Neural progenitor cell (in vitro differentiated cells): ENCODE measurements at places on chromosomes 13 and 19.

DNA sequence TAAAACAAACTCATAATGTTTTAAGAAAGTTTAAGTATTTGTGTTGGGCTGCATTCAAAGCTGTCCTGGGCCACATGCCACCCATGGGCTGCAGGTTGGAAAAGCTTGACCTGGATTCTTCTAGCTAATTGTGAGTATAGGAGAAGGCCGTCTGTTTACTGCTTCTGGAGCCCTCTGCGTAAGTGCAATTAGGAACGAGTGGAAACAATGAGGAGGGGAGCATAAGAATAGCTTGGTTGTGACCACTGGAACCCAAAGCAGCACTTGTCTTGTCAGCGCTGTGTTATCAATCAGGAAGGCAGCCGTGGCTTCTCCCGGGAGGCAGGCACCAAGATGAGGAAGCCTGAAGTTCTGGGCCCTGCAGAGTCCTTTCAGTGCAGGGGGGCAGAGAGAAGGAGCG is 110.4 kb upstream of the MBNL2 start:
- no peak for DNase-seq

DNA sequence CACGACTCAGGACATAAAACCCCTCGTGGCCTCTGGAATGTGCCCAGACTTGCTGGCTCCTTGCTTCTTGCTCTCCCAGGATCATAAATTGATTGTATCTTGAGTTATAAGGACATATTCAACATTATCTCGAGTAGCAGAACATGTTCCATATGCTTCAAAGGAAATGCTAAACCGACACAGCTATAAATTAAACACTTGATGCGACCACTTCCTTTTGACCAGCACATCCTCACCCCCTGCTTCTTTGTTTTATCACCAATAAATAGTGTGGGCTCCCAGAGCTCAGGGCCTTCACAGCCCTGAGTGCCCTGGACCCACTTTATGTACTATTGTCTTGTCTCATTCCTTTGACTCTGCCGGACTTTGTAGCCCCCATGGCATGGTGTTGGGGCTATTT is 157.0 kb upstream of the PABPC3 start:
- DNase-seq = no peak

- DNase-seq = no peak
Measured at GRCh38 chr19:39411081-39411831, 1.2 kb upstream of the PLEKHG2 start.

DNA sequence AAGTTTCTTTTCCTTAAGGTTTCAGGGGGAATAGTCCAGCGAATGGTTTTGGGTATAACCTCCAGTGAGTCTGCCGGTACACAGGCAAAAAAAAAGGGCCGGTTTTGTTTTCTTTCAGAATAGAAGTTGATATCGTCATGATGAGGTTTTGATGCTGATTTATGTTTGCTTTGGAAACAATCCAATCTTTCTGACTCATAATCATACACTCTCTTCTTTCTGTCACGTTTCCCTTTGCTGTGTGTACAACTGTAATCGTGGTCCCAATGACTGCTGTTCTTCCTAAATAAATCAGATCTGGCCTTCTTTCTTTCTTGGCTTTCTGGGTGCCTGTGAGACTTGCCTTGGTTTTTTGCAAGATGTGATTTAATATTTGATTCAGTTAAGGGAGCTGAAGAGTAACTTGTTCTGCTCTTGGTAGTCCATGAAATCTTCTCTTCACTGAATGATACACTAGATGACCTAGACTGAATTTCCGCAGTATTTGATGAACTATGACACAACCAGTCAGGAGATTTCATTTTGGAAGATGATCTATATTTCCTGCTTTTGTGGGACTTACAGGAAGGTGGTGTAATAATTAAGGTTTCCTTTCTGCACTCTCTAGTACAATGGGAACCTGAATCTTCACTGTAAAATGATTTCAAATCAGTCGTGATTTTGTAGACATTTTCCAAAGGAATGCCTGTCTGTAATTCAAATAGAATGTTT is 34.9 kb upstream of the METTL21C start:
- DNase-seq = no peak

DNA sequence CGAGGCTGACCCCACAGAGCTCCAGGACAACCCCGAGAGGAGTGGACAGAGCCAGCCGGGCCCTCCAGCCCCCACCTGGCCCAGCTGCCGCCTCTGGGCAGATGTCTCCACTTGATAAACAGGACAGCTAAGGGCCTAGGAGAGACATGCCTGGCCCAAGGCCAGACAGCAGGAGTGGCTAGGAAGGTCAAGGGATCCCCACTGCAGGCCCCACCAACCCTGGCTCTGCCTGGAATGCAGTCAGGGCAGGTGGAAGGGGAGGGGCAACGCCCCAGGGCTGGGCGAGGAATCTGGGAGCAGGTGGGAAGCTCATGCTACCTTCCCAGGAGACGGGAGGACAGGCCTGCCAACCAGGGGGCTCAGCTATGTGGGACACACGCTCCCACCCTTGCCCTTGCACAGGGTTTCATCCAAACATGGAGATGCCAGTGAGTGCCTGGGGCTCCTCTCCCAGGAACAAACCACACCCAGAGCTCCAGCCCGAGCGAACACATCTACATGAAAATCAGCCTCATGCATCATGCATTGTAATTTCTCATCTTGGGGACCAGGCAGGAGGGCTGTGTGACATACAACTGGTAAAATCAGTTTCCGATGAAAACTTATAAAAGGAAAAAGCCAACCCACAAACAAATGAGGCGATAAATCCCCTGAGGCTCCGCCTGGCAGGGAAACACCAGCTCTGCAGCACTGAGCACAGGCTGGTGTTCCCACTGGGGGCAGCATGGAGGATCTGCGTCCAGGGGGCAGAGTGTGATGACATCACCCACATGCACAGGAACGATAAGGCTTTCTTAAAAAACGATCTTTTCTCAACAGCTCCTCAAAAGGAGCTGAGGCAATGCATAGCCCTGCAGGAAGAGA is 25.0 kb downstream of the SH3GL1 start:
- DNase-seq = peak; percentile 74

GRCh38 chr13:80612804-80613203 is 271.9 kb upstream of the SPRY2 start:
- peak; percentile 10 for DNase-seq

- DNase-seq = no peak
Measured at GRCh38 chr19:34391813-34392212, 12.4 kb upstream of the PDCD2L start.

GRCh38 chr13:40211586-40211968 is 454.9 kb downstream of the FOXO1 start:
- DNase-seq = no peak

- DNase-seq = no peak
Measured at GRCh38 chr13:47503475-47503874, 497.6 kb downstream of the SUCLA2 start.

GRCh38 chr19:1226522-1227303 is 11.1 kb downstream of the CBARP start:
- DNase-seq = no peak

- DNase-seq = no peak
Measured at GRCh38 chr13:110635405-110636002, 20.2 kb downstream of the NAXD start.

- no peak for DNase-seq
Measured at GRCh38 chr13:73061473-73061872, 2.7 kb downstream of the KLF5 start.

- DNase-seq = no peak
Measured at GRCh38 chr13:21176982-21177284, 475 bp downstream of the MRPL57 start.

GRCh38 chr13:27081893-27082679 is 89.5 kb downstream of the USP12 start:
- no peak for DNase-seq

DNA sequence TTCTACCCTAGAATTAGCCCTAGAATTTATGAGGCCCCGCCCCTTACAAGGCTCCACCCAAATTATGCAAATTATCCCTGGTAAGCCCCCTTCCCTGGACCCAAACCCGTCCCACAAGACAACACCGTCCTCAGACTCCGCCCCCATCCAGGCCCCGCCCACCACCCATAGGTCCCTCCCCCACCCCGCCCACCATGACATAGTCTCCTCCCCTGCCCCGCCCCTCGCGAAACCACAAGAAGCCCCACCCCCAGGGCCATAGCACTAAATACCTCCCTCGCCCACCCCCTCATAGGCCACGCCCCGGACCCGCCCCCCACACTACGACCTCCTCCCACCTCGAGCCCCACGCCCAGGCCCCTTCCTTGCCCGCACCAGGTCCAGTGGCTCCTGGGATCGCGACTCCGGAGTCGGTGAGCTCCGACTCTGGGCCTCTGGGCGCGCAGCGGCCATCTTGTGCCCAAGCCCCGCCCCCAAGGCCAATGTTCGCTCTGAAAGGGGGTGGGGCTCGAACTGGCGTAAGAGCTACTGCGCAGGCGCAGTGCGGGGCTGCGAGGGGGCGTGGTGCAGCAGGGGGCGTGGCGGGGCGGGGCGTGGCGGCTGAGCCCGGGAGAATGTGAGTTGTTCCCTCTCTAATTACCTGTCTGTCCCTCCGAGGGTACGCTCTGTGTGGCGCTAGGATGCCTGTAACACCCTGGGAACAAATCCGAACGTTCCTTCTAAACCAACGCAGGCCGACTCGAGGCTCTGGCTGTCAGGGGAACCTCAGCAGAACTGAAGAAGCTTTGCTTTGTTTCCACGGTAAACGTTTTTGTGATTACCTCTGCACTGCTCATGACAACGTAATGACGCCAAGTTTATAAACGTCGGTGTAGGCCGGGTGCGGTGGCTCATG is at the start of gene ZNF784:
Gene ZNF784 (minus strand): TSS at position 458 of the 895 bp plus-strand sequence. CDS start 5 bp downstream, at position 453.
- DNase-seq = peak; percentile 98

DNA sequence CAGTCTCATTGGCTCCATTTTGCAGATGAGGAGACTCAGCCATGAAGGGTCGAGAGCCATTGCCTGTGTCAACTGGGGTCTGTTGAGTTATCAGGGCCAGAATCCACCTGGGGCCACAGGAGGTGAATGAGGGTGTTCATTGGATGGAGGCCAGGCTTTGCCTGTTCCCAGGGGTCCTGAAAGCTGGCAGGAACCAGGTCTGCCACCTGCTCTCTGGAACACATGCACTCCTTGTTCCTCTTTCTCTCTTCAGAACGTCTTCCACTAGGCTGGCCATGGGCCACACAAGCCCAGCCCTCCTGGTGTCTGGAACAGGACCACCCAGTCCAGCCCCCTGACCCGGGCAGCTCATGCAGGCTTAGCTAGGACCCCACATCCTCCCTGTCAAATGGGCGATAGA is 21.1 kb downstream of the PPP1R37 start:
- DNase-seq = no peak
